Astrocyte (in vitro differentiated cells and primary cell): ENCODE measurements at places on chromosomes 2 and 18. TPM values are rescaled to one million over a fixed set of nuclear protein-coding genes. Genes with fewer than 3 reads are reported as not detected.

ABCG5 gene
- total RNA-seq, result not detected in 2 replicates

OTOF gene
- not detected in 2 replicates for total RNA-seq

ALLC gene
- total RNA-seq, result not detected in 2 replicates

UGT1A3 gene
- not detected in 2 replicates for total RNA-seq

CFC1 gene
- not detected in 2 replicates for total RNA-seq

MC4R gene
- not detected in 2 replicates for total RNA-seq

RAB6D gene
- total RNA-seq, result 0.43 and 0.70 TPM in 2 replicates

SGPP2 gene
- 0.19 and 0.20 TPM in 2 replicates for total RNA-seq

ALK gene
- total RNA-seq, result 0.16 and 0.46 TPM in 2 replicates

DNA sequence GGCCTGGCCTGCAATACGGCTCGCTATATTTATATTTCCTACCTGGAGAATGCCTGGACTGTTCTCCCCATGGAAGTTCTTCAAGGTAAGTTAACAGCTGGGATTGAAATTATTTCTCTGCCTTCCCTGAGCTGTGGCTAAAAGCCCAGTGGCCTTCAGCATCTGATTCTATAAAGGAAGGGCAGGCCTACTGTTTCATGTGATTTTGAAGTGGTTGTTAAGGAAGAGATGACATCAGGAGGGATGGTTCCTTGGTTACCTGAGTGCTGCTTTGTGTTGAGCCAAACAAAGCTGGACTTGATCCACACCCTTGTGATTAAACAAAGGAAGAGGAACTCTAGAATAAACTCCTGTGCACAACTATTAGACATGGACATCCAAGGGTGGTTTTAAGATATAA, 61.6 kb downstream of the MFSD6 start:
- H3K27ac ChIP-seq, result peak overlapping the region; percentile 3
- H3K36me3 ChIP-seq, result no peaks in the 10 kb centered on the region
- no peaks in the 10 kb centered on the region for H3K27me3 ChIP-seq
- H3K4me3 ChIP-seq, result no peak overlapping the region
- H3K4me1 ChIP-seq, result peaks cover 12% of the 10 kb centered on the region

DNA sequence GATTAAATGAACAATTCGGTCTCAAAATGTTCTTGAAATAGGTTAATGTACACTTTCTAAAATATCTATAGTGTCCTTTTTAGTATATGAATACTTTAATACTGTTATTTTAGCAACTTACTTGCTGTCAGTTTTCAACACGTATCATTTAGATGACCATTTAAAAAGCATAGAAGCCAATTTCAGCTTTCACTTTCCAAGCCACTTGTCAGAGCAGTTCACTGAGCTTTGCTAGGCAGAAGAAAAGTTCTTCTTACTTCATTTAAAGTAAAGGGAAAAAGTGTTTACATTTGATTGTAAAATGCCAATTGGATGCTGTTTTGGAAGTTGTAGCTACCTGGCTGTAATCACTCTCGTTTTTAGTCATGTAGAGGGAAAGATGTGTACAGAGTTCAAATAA, 126.0 kb downstream of the KCNH7 start:
- H3K27ac ChIP-seq, result no peak overlapping the region
- no peak overlapping the region for H3K4me3 ChIP-seq
- no peak for DNase-seq
- H3K27me3 ChIP-seq, result no peaks in the 10 kb centered on the region
- H3K4me1 ChIP-seq, result no peaks in the 10 kb centered on the region
- H3K36me3 ChIP-seq, result no peaks in the 10 kb centered on the region

- DNase-seq, result no peak
- H3K4me3 ChIP-seq, result no peak overlapping the region
- no peak overlapping the region for H3K27ac ChIP-seq
Observed at GRCh38 chr18:65704046-65704445, 46.8 kb upstream of the CDH7 start.

GRCh38 chr2:45332567-45332966, 278.5 kb downstream of the SRBD1 start:
- H3K36me3 ChIP-seq, result no peaks in the 10 kb centered on the region
- peaks cover under 1% of the 10 kb centered on the region for H3K27me3 ChIP-seq
- no peak for DNase-seq
- no peak overlapping the region for H3K4me3 ChIP-seq
- H3K4me1 ChIP-seq, result no peaks in the 10 kb centered on the region

DNA sequence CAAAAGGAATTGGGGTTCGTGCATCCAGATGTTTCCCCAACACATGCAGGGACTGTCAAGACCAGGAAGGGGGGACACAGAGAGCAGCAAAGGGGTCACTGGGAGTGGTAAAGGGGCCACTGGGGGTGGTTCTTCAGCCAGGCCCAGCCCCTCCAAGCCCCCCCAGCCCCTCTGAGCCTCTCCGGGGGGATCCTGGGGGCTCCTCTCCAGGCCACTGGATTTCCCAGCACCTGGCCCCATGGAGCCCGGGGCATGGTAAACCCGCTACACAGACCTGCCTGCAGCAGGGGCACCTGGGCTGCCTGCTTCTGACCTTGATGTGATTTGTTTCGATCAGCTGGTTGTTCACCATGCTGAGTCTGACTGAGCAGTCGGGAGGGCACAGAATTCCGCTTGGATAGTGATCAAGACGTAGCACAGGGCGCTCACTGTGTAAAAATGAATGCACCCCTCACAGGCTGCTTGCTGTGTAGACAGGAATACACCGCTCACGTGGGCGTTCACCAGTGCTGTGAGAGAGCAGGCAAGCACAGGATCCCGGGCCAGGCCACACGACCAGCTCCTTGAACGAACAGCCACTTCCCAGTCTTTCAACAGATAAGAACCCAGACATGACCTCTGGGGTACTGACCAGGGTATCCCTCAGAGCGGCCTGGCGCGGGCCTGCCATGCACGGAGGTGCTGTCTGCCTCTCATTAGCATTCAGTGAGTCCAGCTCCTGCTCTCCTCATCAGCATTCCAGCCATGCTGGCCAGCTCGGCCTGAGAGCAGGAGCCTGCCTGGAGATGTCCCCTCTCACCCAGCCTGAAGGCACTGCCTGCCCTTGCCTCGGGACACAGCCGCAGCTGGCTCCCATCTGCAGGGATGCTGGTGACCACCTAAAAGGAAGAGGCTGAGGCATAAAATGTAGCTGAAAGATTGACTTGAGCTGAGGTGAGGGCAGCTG, 73.3 kb upstream of the OTOS start:
- H3K27me3 ChIP-seq, result no peaks in the 10 kb centered on the region
- H3K27ac ChIP-seq, result no peak overlapping the region
- H3K36me3 ChIP-seq, result no peaks in the 10 kb centered on the region
- H3K4me1 ChIP-seq, result peaks cover 5% of the 10 kb centered on the region
- DNase-seq, result no peak

DNA sequence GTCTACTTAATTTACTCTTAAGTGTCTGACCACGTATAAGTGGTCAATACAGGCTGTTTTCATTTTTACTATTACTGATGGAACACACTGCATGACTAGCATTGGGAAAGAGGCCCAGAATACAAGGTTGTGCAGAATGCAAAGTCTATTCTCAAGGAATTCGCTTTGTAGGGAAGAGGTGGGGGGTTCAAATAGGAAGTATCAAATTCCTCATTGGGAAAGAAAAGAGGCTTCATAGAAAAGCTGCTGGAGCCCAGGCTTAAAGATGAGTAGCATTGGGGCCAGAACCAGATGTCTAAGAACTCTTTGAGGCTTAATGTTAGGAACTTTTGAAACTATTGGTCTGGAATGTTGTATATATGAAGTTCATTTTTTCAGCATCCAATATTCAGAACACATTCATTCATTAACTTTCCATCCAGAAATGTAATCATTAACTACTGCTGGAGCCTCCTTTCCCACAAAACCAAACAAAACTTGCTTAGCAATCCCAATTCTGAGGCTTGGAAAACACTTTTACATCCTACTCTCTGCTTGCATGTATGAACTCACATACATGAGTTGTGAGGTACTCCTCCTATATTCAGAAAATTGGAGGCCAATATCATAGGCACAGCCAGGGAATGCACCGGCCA, 994 bp upstream of the LRATD1 start:
- no peaks in the 10 kb centered on the region for H3K36me3 ChIP-seq
- no peak overlapping the region for H3K4me3 ChIP-seq
- DNase-seq, result no peak
- peaks cover 27% of the 10 kb centered on the region for H3K4me1 ChIP-seq
- H3K27me3 ChIP-seq, result peaks cover 17% of the 10 kb centered on the region

GRCh38 chr18:2971741-2972552, 41.0 kb downstream of the LPIN2 start:
- no peak overlapping the region for H3K4me3 ChIP-seq
- no peaks in the 10 kb centered on the region for H3K36me3 ChIP-seq
- no peaks in the 10 kb centered on the region for H3K27me3 ChIP-seq
- no peak overlapping the region for H3K27ac ChIP-seq
- DNase-seq, result no peak
- no peaks in the 10 kb centered on the region for H3K4me1 ChIP-seq

- no peak overlapping the region for H3K4me3 ChIP-seq
- no peaks in the 10 kb centered on the region for H3K36me3 ChIP-seq
- no peaks in the 10 kb centered on the region for H3K4me1 ChIP-seq
- H3K27ac ChIP-seq, result no peak overlapping the region
- DNase-seq, result no peak
Observed at GRCh38 chr2:20479835-20480234, 33.0 kb downstream of the RHOB start.

DNA sequence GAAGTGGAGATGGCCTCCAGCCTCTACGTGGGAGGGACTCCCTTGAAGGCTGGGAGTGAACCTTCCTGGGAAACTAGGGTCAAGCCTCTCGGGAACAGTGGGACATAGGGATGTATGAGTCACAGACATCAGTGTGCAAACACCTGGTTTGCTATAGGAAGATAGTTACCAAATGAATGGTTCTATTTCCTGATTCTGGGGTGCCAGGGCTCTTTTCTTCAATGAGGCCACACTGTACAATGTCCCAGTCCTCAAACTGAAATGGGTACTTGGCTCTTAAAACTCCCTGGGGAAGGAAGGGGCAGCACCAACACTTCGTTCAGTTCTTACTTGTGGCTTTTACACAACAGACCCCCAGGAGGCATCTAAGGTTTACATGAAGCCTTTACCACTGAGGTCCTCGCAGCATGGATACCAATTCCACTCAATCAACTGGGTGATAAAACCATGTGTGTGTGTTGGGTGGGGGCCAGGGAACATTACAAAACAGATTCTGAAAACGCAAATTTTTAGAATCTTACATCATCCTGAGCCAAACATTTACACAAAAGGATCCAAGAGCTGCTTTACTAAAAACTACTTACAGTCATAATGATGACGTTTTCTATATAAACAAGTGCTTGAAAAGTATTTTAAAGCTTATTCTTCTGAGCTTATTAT, 10.4 kb downstream of the ERFE start:
- H3K4me3 ChIP-seq, result peak overlapping the region; percentile 33
- H3K27ac ChIP-seq, result peak overlapping the region; percentile 98
- H3K36me3 ChIP-seq, result peaks cover 22% of the 10 kb centered on the region

- no peaks in the 10 kb centered on the region for H3K36me3 ChIP-seq
- H3K27ac ChIP-seq, result no peak overlapping the region
- no peak for DNase-seq
- no peaks in the 10 kb centered on the region for H3K4me1 ChIP-seq
Observed at GRCh38 chr18:65725251-65726050, 25.4 kb upstream of the CDH7 start.

GRCh38 chr2:224101820-224102630, 62.9 kb upstream of the SERPINE2 start:
- H3K27me3 ChIP-seq, result no peaks in the 10 kb centered on the region
- peaks cover 14% of the 10 kb centered on the region for H3K4me1 ChIP-seq
- DNase-seq, result peak; percentile 98
- peak overlapping the region; percentile 73 for H3K27ac ChIP-seq

- no peaks in the 10 kb centered on the region for H3K4me1 ChIP-seq
- H3K27ac ChIP-seq, result no peak overlapping the region
- H3K4me3 ChIP-seq, result no peak overlapping the region
- no peaks in the 10 kb centered on the region for H3K27me3 ChIP-seq
- no peaks in the 10 kb centered on the region for H3K36me3 ChIP-seq
- no peak for DNase-seq
Observed at GRCh38 chr2:122218596-122218995, 463.1 kb downstream of the TSN start.

DNA sequence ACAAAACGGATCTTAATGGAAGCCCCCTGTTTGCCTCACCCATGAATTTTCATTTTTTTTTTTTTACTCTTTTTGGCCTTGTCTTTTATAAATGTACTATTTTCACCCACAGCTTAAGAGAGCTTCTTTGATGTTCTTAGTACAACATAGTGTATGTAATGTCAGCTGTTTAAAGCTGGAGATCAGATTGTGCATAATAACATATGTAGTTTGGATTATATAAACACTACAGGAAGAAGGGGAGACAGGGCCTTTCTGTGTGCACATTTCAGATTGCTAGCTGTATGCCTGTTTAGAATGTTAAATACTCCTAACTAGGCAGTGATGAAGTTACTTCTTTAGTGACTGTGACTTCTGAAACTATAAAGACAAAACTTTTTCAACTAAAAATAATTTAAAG, 2.1 kb upstream of the TANC1 start:
- peaks cover 14% of the 10 kb centered on the region for H3K4me1 ChIP-seq
- H3K36me3 ChIP-seq, result no peaks in the 10 kb centered on the region
- H3K27ac ChIP-seq, result no peak overlapping the region

GRCh38 chr2:5915881-5916310, 223.7 kb downstream of the SOX11 start:
- H3K36me3 ChIP-seq, result no peaks in the 10 kb centered on the region
- H3K27me3 ChIP-seq, result no peaks in the 10 kb centered on the region
- no peak overlapping the region for H3K4me3 ChIP-seq
- peaks cover 23% of the 10 kb centered on the region for H3K4me1 ChIP-seq
- peak; percentile 15 for DNase-seq

GRCh38 chr2:178928077-178928476, 120.9 kb upstream of the TTN start:
- DNase-seq, result no peak
- H3K4me3 ChIP-seq, result no peak overlapping the region
- H3K4me1 ChIP-seq, result no peaks in the 10 kb centered on the region
- H3K36me3 ChIP-seq, result no peaks in the 10 kb centered on the region
- no peaks in the 10 kb centered on the region for H3K27me3 ChIP-seq

- no peak overlapping the region for H3K4me3 ChIP-seq
- H3K4me1 ChIP-seq, result no peaks in the 10 kb centered on the region
- no peaks in the 10 kb centered on the region for H3K36me3 ChIP-seq
- DNase-seq, result peak; percentile 28
Observed at GRCh38 chr2:138090330-138090729, 126.1 kb downstream of the HNMT start.

GRCh38 chr2:44186810-44187209, 18.1 kb downstream of the PPM1B start:
- no peak overlapping the region for H3K27ac ChIP-seq
- H3K4me1 ChIP-seq, result no peaks in the 10 kb centered on the region
- H3K36me3 ChIP-seq, result no peaks in the 10 kb centered on the region
- DNase-seq, result no peak
- no peak overlapping the region for H3K4me3 ChIP-seq
- no peaks in the 10 kb centered on the region for H3K27me3 ChIP-seq

DNA sequence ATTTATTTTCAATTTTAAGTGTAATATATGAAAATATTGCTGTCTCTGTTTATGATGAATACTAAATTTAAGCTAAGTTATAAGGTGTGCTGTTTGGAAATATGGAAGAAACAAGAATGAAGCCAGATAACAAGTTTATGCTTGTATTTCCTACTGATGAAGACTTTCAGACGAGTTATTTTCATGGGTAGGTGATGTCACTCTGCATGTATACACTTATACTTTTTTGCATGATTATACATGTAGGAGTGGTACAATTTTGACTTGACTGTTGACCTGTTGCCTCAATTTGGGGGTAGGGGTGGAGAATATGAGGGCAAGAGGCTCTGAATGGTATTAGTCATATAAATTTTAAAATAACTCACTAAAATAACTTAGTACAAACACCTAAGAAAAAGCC, 133.7 kb downstream of the HAUS1 start:
- no peak overlapping the region for H3K27ac ChIP-seq
- DNase-seq, result no peak
- H3K27me3 ChIP-seq, result no peaks in the 10 kb centered on the region
- H3K4me1 ChIP-seq, result no peaks in the 10 kb centered on the region
- H3K36me3 ChIP-seq, result no peaks in the 10 kb centered on the region

GRCh38 chr2:27081984-27082772, 3.8 kb downstream of the EMILIN1 start:
- H3K4me1 ChIP-seq, result peaks cover 56% of the 10 kb centered on the region
- H3K4me3 ChIP-seq, result no peak overlapping the region
- no peak for DNase-seq
- H3K27me3 ChIP-seq, result no peaks in the 10 kb centered on the region
